T-helper 2 cell (primary cell): ENCODE measurements at places on chromosomes 12 and 14.

- no peak for DNase-seq
These were observed 18.9 kb downstream of the SNRPF start for GRCh38 chr12:95877622-95878021.

DNA sequence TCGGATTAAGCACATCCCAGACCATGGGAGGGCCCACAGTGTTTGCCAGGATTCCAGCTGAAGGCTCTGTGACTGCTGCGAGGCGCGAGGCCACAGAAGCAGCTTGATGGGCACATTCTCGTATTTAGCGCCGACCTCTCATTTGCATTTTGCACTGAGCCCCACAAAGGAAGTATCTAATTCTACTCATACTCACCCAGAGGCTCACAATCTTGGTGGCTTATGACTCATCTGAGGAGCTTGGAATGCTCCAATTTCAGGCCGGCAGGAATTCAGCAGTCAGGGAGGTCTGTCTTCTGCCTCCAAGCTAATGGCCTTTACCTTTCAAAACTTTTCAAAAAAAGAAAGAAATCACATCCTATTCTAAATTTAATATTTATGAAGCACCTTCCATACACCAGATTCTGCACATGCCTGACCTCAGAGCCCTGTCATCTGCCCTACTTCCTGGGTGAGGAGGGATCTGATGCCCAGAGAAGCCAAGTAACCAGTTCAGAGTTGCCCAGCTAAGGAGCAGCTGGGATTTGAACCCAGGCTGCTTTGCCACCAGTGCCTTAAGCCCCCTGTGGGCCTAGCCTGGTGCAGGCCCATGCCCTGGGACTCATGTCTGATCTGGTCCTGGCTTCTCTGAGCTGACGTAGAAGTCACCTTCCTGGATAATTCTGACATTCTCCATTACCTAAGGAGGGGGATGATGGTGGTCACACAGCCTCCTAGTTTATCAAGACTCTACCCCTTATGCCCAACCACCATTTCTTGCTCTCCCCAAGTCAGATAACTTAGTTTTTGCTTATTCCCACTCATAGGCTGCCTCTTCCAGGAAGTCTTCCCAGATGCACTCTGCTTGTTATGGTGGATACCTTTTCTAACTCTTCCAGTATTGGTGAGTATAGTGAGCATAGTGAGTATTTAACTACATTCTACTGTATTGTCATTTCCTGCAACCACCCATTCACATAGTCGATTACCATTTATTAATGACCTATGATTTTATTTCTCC lies 198.9 kb downstream of the RBM19 start:
- no peak for DNase-seq

DNA sequence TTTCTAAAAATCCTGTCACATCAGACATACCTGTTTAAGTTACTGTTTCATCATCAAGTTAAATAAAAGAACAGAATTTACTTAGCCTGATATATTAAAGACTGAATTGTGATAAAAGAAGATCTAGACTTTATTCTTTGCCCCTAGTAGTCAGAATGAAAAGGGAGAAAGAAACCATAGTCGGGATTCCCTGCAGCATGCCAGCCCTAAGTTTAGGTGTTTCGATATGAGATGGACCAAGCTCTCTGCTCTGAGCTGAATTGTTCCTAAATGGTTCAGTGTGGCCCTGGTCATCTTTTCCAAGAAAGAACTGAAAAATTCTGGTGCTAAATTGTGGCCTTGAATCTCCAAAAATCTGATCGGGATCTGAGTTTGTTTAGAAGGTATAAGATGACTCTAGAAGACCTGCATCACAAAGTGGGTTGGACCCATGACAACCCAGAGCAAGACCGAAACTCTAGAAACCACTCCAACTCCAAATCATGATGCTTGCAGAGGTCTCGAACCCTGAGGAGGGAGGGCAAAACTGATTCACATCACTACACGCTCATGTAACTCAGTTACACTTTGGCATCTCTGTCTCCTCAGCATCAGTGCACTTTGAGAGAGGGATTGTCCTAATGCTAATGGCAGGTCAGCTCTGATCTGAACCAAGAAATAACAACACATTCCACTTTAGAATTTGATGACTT lies 15.7 kb downstream of the PTGER2 start:
- DNase-seq, result peak; percentile 51

DNA sequence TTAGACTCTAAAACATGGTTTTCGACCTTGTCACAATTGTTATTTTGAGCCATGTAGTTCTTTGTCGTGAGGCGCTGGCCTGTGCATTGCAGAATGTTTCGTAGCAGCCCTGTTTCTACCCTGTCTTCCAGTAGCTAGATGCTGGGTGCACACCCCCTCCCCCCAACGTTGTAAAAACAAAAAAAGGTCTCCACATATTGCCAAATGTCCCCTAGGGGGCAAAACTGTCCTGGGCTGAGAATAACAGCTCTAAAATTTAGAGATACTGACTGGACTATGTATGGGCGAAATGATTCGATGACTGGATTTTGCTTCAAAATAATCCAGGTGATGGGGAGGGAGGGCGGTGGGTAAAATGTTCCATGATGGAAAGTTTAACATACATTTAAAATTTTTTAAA lies 126.1 kb upstream of the FUT8 start:
- DNase-seq, result no peak

DNA sequence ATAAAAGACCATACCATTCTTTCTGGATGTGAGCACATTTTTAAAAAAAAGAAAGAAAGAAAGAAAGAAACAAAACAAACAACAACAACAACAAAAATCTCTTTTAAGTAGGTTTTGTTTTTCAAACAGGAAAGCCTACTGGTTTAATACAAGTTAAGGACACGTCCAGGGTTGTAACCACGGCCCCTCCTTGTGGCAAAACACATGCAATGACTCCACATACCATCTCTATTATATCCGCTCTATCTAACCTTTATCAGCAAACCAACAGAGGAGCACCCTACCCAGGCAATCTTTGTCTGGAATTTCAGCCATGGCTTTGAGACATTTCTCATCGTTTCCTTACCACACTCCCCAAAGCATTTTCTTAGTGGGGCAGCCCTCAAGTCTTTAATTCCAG lies 360.5 kb upstream of the TMPO start:
- no peak for DNase-seq

- DNase-seq, result no peak
These were observed 321.8 kb downstream of the SNAPC1 start for GRCh38 chr14:62084020-62084419.

DNA sequence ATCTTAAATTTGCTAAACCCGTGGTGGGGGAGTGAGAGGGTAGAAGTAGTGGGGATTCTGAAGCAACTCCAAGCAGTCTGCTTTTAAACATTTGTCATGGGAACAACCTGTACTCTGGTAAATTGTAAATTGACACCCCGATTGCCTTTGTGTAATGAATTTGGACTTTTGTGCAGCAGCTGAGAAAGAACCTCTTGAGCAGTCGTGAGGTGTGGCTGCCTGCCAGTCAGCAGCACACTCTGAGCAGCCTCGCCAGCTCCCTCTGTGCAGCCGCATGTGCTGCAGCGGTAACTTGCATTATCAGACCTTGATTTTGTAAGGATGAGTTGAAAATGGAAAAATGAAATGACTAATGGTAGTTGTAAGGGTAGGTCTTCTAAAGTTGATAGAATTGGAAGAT lies 74.3 kb downstream of the SUSD6 start:
- DNase-seq, result peak; percentile 18

DNA sequence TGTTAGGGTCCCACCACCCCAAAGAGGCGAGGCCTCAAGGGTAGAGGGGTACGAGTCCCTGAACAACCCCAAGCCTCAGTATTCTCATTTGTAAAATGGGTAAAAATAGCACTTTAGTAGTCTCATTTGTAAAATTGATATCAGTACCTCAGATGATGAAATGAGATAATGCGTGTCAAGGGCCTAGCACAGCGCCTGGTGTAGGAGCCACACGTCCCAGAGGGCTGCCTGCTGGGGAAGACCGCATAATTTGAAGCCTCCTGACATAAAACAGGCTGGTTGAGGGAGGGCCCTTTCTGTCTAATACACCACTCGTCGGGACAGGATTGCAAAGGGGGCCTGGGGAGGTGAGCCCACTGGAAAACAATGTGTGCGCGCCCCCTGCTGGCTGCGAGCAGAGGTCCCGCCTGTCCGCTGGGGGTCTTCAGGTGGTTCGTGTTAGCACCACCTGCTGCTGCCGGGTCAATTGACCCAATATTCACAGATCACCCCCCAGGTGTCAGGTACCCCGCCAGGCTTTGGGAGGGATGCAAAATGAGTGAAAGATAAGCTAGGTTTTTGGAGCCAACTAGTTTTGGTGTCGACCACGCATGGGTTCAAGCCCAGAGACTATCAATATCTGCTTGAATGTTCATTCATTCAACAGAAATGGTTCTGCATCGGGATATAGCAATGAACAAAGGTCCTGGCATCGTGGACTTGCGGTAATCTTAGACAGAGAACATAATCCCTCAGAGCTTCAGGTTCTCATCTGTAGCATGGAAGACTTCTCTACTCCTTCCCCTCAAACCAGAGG lies 24.7 kb upstream of the IRF2BPL start:
- peak; percentile 75 for DNase-seq

GRCh38 chr12:130830246-130830551 lies 8.9 kb downstream of the STX2 start:
- DNase-seq, result no peak

DNA sequence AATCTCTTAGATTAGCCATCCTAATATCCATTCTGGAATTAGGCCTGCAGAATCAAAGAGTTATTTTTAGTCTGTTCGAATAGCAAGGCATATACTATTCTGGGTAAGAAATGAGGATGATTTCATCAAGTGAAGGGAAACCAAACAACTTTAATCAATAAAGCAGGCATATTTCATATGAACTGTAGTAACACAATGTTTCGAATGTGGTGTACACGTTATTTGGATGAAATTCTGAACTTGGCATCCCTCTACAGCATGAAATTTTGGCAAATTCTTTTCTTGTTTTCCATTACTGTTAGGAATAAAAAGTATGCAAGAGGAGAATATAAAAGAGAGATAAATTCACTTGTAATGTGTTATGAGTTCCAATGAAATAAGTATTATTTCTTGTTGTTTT lies 1233.3 kb upstream of the SEL1L start:
- DNase-seq, result no peak
